Activated CD4-positive, alpha-beta memory T cell treated with anti-CD3 and anti-CD28 coated beads, Interleukin-2, amount 10 ng/mL, durations not matched to agents 7 days and 5 days (primary cell): ENCODE measurements at places on chromosomes 7 and 10. TPM values are rescaled to one million over a fixed set of nuclear protein-coding genes. Genes with fewer than 3 reads are reported as not detected.
A peak's percentile ranks its signal among the peaks of the same experiment; 100 is the strongest.

DNA sequence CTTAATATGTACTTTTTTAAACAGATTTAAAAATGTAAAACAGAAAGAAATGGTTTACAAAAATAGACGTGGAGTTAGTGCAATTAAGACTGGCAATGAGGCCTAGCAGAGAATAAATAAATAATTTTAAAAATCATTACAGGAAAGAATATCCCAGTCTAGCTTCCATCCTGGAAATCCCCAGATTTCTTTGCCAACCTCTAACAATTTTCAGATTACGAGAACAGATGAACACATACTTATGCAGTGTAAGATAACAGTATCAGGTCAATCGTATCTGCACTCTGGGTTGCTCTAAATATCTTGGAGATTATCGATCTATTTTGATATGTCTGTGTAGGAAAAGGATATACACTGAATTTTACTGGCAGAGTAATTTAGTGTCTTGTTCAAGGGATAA lies 210.5 kb downstream of the SEMA3A start:
- no peak for DNase-seq

The PRLHR gene
- not detected for total RNA-seq

The RET gene
- 0.28 TPM for total RNA-seq

The ASIC3 gene
- total RNA-seq: 5.5 TPM

GRCh38 chr10:112950714-112951358 lies 789 bp downstream of the TCF7L2 start:
- peak; percentile 19 for DNase-seq

- DNase-seq: peak; percentile 10
These were observed 337.3 kb downstream of the WDR37 start for GRCh38 chr10:1393481-1393880.

- no peak for DNase-seq
These were observed 324.9 kb downstream of the PARD3 start for GRCh38 chr10:34489973-34490745.

The TBXAS1 gene
- total RNA-seq: 28.7 TPM

- DNase-seq: no peak
These were observed 5.6 kb downstream of the INTS1 start for GRCh38 chr7:1498370-1499305.

The PCLO gene
- not detected for total RNA-seq
